ENCODE measurements at places on chromosomes 3 and 15.
A peak's percentile ranks its signal among the peaks of the same experiment; 100 is the strongest.

DNA sequence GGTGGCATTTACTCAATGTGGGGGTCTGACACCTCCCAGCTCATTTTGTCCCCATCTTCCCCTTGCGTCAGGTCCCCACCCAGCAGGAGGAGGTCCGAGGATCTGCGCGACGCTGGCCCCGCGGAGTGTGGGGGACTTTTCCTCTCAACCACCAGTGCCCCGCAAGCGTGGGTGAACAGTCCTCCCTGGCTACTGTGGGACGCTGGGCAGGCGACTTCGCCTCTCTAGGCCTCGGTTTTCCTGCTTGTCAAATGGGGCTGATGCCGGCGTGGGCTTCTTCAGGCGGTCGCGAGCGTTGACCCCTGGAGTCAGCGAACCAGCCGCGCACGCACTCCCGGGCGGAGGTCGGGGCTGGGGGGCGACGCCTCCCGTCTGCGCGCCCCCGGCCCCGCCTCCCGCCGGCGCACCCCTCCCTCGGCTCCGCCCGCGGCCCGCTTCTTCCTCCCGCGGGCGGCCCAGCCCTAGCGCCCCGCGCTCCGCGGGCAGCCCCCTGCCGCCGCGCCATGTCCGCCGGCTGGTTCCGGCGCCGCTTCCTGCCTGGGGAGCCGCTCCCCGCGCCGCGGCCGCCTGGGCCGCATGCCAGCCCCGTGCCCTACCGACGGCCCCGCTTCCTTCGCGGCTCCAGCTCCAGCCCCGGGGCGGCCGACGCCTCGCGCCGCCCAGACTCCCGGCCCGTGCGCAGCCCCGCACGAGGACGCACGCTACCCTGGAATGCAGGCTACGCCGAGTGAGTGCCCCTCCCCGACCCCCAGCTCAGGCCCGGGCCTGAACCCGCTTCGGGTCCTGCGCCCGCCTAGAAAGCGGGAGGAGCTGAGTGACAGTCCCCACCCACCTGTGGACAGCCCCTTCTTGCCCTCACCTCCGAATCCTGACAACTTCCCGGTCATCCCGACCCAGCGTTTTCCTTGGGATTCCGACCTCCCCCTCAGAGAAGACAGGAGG lies at the start of gene PPM1M:
Gene PPM1M (plus strand): TSS at position 438 of the 942 bp plus-strand sequence. CDS start 66 bp downstream, at position 504.
- DNase-seq = peak; percentile 56

- no peak for DNase-seq
Measured at GRCh38 chr3:70096376-70097066, 97.0 kb downstream of the SAMMSON start.

DNA sequence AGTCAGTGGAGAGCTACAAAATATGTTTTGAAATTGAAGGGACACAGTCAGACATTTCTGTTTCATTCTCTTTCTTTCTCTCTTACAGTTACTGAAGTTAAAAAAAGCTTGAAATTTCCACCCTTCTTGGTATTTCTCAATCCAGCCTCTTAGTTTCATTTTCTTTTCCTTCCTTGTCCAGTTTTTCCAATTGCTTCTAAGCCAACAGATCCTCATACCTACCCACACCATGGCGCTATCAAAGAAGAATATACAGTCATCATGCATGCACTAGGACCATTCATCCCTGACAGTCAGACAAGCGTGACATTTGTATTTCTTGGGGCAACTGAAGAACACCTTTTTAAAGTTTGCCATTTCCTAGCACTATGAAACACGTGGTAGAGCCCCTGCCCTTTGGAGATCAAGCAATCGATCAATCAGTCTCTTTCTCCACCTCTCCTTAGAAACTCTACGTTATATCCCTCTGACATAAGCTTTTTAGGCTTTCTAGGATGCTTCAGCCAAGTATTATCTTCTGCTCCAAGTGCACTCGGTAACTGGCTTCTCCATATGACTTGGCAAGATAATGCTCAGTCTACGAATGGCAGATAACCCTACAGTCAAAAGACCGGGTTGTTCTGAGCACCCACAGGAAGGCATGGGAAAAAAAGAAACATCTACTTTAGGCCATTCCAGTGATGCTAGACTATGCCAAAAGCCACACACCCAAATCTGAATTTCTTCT lies 65.4 kb downstream of the FBN1 start:
- DNase-seq = no peak

DNA sequence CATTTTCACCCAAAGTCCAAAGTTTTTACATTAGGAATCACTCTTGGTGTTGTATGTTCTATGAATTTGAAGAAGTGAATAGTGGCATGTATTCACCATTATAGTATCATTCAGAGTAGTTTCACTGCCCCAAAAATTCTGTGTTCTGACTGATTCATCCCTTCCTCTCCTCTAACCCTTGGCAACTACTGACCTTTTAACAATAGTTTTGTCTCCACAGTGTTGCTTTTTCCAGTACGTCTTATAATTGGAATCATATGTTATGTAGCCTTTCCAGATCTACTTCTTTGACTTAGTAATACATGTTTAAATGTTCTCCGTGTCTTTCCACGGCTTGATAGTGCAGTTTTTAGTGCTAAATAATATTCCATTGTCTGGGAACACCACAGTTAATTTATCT lies 379.0 kb upstream of the SGO1 start:
- DNase-seq = no peak

GRCh38 chr15:25710184-25710583 lies 152.9 kb downstream of the ATP10A start:
- DNase-seq = peak; percentile 68

All from stimulated activated CD4-positive, alpha-beta T cell treated with anti-CD3 and anti-CD28 coated beads, Interleukin-2, amount 100 ng/mL, for 24 hours (primary cell).